NAMALWA (cell line): ENCODE measurements at places on chromosomes 3 and 15.

GRCh38 chr15:90895571-90896117 lies 7.5 kb upstream of the MAN2A2 start:
- no peak for DNase-seq

GRCh38 chr3:30611613-30612436 lies 5.4 kb downstream of the TGFBR2 start:
- peak; percentile 26 for DNase-seq

DNA sequence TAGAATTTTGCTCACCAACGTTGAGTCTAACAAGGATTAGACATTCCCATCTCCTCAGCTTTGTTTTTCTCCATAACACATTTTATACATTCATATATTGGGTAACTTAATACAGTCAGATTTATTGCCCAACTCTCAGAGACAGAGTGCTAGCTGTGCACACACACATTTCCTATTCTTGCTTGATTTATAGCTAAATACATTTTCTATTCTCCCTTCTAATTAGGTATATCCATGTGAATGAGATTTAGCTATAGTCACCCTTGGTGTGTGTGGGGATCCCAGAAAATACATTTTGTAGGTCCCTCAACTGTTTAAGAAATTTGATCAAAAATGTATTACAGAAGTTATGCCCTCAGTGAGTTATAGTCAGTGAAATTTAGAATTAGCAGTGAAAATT lies 715.4 kb downstream of the NSUN3 start:
- no peak for DNase-seq

GRCh38 chr3:123011447-123011846 lies 16.1 kb downstream of the SEMA5B start:
- no peak for DNase-seq
